Lower lobe of right lung (tissue), 2 donors: ENCODE measurements at places on chromosomes 6 and 20. TPM values are rescaled to one million over a fixed set of nuclear protein-coding genes. Genes with fewer than 3 reads are reported as not detected.

DNA sequence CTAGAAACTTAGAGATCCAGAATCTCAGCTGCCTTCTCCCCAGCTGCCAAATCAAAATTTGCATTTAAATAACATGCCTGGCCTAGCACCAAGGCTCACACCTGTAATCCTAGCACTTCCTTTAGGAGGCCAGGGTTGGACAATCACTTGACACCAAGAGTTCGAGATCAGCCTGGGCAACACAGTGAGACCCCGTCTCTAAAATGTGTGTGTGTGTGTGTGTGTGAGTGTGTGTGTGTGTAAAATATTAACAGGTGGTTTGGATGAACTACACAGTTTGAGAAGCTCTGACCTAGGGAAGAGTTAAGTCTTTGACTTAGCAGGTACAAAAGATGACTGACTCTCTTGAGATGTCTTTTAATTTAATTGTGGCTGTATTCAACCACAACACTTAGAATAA is 20.2 kb upstream of the CD2AP start:
- no peak for DNase-seq

DNA sequence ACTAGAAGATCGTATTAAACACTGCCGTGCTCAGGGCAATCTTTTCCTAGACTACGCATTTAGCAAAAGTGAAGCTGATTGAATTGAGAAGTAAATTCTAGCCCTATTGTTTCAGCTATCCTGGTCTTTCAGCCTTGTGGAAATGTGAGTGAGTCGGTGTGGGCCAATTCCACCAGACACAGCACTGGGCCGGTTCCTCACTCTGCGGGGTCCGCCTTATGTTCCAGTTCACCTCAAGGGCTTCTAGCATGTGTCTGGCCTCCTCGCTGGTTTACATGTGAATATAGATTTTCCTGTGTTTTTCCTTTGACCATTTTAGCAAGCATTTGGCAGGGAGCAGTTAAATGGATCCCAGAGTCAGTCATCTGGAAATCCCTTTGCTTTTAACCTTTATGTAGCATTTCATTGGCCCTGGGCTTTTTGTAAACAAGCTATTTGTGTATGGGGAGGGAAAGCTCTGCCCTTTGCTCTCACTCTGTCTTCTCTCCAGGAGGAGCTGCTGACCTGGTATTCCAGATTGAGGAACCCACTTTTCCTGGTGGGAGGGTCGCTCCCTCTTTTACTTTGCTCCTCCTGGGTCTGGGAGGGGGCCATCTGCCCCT is 12.4 kb upstream of the GTSF1L start:
- DNase-seq, result no peak

GRCh38 chr20:23493172-23493772 is 2.4 kb downstream of the CST8 start:
- no peak for DNase-seq

DNA sequence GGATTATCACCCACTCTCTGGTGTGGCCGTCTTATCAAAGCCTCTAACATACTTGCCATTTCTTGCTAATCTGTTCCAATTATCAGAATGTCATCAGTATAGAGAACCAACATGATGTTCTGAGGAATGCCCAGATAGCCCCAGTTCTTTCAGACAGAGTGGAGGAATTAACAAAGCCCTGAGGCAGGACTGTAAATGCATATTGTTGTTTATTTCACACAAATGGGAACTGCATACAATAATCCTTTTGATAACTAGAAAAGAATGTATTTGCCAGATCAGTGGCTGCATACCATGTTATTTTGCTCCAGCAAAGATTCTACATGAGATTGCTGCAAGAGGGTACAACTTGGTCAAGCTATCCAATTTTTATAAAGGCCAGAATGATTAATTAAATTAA is 112.8 kb upstream of the HEY2 start:
- DNase-seq, result no peak

DNA sequence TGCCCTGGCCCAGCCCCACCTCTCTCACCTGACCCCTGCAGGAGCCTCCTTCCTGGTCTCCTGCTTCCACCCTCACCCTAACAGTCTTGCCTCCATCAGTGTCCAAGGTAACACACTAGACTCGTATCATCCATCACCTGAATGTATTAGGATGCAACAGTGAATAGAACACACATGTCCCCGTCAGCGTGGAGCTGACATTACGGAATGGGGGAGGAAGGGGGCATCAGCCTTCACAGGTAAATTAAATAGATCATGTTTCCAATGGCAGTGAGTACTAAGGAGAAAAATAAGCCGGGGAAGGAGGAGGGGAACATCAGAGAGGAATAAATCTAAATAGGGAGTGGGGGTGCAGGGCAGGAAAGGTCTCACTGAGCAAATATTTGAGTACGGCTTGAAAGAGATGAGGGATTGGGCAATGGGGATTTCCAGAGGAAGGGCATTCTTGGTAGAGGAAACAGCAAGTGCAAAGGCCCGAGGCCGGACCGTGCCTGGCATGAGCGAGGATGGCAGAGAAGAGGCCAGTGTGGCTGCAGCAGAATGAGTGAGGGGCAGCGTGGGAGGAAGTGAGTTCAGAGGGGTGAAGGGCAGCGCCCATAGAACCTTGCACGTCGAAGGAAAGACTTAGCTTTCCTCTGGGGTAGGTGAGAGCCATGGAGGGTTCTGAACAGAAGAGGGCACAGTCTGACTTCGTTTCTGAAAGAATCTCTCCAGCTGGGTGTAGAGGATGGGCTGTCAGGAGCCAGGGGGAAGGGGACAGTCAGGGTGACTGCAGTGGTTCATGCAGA is 110.1 kb upstream of the PTPN1 start:
- DNase-seq, result peak; percentile 61

DNA sequence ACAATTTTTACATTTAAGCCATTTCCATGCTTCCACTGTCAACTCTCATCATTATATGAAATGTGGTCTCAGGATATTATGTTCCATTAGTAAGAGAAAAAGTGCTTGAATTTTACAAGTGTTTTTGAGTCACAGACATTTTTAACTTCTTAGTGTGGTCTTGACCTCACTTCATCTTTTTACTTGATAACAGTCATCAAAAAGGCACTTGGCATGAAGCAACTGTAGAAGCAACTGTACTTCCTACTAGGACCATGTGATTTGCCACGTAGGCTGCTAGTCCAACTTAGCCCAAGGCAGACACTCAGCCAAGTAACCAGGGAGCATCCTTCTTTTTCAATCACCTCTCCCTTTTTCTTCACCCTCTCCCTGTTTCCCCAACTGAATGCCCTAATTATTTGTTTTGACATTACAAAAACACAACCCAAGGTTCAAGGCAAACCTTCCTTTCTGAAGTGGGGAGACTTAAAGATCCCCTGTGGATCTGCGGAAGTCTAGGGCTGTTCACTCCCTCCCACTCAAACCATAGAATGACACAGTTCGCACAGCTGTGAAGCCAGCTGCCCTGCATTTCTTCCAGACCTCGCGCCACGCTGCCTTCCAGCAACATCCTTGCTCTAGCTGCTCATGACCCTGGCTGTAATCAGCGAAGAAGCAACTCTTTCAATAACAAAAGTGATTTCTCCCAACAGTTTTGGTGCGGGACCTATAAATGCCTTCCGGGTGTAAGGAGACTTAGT is 45.0 kb downstream of the PHACTR1 start:
- DNase-seq, result no peak

- no peak for DNase-seq
Observed at GRCh38 chr20:24732076-24732475, 217.0 kb upstream of the CST7 start.

DNA sequence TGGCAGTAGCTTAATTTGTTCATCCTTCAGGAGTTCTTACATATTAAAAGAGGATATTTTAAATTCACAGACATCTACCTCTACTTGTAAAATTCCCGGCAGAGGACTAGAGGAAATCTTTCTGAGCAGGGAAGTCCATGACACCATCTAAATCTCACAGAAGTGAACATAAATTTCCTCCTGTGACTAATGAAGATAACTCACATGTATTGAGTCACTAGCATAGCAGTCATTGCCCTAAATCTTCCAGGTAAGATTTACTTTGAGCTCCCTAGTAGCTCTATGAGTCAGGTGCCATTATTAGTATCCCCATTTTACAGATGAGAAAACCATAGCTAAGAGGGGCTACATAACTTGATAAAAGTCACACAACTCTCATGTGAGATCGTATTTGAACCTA is 1058.6 kb upstream of the FLRT3 start:
- no peak for DNase-seq

- DNase-seq, result no peak
Observed at GRCh38 chr6:137968455-137968804, 101.4 kb downstream of the TNFAIP3 start.

Gene CENPW
- 7.1 TPM for total RNA-seq

DNA sequence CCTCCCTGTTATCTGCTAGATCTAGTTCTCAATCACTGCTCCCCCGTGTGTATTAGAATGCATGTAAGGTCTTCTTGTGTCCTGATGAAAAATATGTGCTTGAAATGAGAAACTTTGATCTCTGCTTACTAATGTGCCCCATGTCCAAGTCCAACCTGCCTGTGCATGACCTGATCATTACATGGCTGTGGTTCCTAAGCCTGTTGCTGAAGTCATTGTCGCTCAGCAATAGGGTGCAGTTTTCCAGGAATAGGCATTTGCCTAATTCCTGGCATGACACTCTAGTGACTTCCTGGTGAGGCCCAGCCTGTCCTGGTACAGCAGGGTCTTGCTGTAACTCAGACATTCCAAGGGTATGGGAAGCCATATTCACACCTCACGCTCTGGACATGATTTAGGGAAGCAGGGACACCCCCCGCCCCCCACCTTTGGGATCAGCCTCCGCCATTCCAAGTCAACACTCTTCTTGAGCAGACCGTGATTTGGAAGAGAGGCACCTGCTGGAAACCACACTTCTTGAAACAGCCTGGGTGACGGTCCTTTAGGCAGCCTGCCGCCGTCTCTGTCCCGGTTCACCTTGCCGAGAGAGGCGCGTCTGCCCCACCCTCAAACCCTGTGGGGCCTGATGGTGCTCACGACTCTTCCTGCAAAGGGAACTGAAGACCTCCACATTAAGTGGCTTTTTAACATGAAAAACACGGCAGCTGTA is 73.4 kb downstream of the PTPN1 start:
- peak; percentile 21 for DNase-seq

DNA sequence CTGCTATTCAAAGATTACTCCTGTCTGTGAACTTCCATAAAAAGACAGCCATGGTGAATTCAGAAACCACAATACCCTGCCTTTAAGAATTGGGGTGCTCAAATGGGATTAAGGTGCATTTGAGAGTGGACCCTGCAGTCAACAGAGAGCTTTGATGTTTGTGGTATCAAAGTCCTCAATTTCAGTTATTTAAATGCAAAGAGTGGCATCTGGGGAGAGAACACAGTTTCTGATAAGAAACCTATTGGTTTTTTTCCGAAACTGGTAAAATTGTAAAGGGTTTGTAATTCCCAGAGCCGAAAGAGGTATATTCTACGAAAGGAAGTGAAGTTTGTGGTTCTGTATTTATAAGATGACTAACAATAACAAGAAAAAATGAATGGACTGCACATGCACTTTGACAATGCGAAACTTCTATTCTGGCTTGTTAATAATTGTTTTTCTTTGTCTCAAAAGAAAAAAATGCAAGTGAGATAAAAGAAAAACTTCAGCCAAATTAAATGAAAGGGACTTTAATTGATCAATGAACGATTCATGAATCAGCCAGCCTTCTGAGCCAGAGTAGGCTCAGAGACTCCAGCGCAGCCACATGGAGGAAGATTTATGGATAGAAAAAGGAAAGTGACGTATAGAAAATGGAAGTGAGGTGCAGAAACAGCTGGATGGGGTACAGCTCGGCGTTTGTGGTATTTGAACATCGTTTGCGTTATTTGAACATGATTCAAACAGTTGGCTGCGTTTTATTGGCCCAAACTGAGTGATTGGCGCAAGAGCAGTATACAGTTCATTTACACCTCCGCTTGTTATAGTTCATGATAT is 70.5 kb upstream of the DUSP22 start:
- no peak for DNase-seq

Gene C6orf15
- not detected for total RNA-seq

- no peak for DNase-seq
Observed at GRCh38 chr6:20608905-20609304, 74.6 kb downstream of the CDKAL1 start.

DNA sequence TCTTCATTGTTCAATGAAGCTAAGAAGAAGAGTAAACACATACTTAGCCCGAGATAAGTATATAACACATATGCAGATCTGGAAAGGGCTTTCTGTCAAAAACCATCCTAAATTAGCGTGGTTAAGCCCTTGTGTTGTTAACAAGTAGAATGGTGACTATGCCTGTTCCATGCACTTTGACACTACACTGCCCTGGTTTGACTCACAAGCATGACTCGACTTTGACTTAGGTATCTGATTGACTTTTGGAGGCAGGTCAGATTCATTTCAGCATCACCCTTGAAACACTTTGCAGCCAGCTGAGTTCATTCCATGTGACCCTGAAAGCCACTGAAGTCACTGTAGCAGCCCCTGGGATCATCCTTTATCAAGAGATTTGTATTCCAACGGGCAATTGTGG is 239.8 kb downstream of the TBX18 start:
- DNase-seq, result no peak

Gene FERMT1
- total RNA-seq, result 1.4 TPM

DNA sequence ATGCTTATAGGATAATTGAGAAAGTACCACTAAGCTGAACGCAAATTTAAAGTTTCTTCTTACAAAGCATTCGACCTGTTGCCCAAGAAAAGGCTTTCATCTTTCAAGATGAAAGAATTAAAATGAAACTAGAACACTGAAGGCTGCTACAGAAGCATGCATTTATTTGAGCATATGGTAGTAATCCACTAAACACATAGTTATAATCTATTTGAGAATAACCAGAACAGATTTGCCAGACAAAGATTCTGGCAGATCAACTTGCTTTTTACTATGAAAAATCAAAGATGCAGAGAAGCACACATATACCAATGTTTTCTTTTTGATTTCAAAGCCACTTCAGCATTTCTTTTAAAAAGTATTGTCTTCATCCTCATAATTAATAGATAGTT is 412.2 kb downstream of the UTRN start:
- no peak for DNase-seq

- DNase-seq, result no peak
Observed at GRCh38 chr6:137921823-137922222, 54.8 kb downstream of the TNFAIP3 start.

GRCh38 chr6:81772741-81773140 is 20.3 kb upstream of the TENT5A start:
- no peak for DNase-seq

Gene FOXF2
- 13.2 TPM for total RNA-seq

GRCh38 chr20:38187517-38187916 is 22.4 kb upstream of the TGM2 start:
- peak; percentile 69 for DNase-seq

GRCh38 chr20:49384437-49385434 is 97.7 kb downstream of the KCNB1 start:
- peak; percentile 71 for DNase-seq

DNA sequence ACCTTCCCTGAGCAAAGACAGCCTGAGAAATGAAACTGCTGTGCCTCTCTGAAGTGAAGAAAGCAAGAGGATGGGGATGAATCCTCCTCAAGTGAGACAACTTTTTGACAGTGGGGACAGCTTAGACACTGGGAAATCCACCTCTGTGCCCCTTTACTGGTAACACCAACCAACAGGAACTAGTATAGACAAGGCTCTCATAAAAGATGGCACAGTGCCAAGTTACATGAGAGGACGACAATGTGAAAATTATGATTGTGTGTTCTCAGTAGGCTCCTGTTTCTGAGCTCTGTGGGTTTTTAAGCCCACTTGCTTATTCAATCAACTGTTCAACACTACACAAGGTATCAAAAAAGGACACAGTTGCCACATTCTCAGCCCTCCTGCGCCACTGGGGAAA is 41.6 kb upstream of the LYRM2 start:
- DNase-seq, result no peak
